ENCODE measurements at places on chromosomes 6 and 20.
A peak's percentile ranks its signal among the peaks of the same experiment; 100 is the strongest.

DNA sequence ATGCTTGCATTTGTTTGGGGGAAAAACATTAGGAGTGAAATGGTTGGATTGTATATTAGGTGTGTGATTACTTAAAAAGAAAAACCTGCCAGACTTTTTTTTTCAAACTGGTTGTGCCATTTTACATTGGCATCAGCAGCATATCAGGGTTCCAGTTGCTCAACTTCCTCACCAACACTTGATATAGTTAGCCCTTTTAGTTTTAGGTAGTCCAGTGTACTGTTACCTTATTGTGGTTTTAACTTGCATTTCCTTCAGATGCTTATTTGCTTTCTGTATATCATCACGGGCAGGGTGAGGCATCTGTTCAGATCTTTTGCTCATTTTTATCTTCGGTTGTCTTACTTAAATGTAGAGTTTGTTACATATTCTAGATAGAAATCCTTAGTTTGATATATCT is 5.2 kb downstream of the XRN2 start:
- no peak for DNase-seq

DNA sequence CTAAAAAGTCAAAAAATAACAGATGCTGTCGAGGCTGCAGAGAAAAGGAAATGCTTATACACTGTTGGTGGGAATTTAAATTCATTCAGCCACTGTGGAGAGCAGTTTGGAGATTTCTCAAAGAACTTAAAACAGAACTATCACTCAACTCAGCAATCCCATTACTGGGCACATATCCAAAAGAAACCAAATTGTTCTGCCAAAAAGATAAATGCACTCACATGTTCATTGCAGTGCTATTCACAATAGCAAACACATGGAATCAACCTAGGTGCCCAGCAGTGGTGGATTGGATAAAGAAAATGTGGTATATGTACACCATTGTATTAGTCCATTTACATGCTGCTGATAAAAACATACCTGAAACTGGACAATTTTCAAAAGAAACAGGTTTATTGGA is 116.0 kb upstream of the VGLL2 start:
- no peak for DNase-seq

GRCh38 chr6:131377112-131377705 is 195.8 kb upstream of the ARG1 start:
- no peak for DNase-seq

DNA sequence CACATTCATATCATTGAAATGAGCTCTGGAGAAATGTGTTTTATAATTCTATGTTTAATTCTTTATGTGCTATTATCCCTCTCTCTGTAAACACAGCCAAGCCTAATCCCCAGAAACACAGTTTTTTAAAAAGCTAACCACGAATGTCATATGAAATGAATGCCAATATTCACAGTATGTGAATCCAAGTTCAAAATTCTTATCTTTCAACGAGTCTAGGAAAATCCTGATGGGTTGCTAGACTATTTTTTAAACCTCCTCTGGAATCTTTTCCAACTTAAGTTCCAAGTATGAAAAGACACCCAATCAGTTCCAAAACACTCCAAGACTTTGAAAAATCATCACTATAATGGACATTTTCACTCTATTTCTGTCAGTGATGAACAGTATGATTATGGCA is 689.3 kb downstream of the HACE1 start:
- no peak for DNase-seq

DNA sequence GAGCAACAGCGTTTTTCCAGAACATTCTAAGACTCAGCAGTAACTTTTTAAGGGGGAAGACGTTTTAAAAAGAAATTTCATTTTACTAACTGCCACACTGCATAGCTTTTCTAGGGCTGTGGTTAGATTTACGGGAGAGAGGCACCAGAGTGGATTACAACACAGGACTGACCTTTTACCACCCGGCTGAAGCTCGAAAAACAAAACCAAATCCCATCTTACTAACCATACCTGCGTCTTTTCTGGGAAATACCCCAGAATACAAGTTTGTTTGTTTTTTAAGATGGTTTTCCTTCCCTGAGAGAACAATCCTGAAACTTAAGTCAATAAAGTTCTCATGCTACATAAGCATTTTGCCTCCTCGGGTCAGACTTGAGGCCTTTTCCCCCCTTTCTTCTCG is 209.3 kb upstream of the SOX4 start:
- DNase-seq: peak; percentile 54

GRCh38 chr20:47165376-47165865 is 191.1 kb downstream of the ZMYND8 start:
- no peak for DNase-seq

GRCh38 chr6:33116841-33117711 is 41.3 kb downstream of the HLA-DPB1 start:
- no peak for DNase-seq

DNA sequence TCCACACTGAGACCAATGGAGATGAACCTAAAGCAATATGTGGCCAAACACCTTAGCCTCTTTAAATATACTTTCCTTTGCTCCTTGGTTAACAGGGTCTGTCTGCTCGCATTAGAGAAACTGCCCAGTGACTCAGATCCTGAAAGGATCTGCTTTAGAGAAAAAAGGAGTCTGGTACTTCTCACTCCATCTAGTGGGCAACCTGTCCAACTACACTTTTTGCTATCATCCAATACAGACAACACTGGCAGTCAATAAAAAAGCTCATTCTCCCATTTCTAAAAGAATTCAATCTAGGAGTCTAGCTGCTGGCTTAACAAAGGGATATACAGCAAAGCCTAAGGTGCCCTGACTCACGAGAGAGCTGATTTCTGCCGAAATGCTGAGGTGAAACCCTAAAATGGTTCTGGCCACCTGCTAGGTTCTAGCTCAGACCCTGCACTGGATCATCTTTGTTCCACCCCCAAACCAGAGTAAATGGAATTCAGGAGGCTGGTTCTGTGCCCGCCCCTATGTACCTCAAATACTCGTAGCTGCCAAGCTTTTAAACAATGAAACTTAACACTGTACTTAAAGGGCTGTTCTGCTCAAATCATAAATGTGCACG is 11.5 kb downstream of the GNL1 start:
- DNase-seq: peak; percentile 69

- DNase-seq: no peak
Measured at GRCh38 chr20:47612670-47613069, 111.0 kb downstream of the NCOA3 start.

DNA sequence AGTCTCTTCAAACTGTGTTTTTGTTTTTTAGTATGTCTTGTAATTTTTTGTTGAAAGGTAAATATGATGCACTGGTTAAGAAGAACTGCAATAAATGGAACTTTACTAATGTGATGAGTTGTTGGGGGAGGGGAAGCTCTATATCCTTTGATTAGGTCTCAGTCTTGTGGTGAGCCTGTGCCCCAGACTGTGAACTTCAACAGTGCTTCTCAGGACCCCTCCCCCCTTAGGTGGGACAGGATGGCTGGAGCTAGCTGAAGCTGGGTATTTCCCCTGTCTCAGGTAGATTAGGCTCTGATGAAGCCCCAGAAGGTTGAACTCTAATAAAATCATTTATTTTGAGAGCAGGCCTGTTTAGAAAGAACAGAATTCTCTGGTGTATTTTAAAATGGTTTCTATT is 31.4 kb upstream of the TASP1 start:
- no peak for DNase-seq

DNA sequence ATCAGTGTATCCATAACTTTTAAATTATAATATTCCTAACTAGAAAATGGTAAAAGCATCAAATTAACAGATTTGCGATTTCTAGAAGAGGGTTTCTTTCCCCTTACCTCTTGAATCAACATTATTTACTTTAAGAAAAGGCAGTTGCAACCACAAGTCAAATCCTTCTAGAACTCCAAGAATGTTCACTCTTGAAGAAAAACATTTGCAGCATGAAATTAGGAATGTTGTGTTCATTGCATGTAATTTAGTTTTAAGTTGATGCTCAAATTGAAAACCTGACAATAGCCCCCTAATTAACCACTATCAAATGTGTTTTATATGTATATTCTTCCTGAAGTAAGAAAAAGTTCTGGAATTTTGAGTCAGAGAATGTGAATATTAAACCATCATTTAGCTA is 2.3 kb upstream of the REV3L start:
- DNase-seq: no peak

GRCh38 chr6:14240411-14241166 is 123.0 kb downstream of the CD83 start:
- peak; percentile 12 for DNase-seq

DNA sequence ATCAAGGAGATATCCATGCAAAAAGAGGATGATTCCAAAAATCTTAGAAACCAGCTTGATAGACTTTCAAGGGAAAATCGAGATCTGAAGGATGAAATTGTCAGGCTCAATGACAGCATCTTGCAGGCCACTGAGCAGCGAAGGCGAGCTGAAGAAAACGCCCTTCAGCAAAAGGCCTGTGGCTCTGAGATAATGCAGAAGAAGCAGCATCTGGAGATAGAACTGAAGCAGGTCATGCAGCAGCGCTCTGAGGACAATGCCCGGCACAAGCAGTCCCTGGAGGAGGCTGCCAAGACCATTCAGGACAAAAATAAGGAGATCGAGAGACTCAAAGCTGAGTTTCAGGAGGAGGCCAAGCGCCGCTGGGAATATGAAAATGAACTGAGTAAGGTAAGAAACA is 10.1 kb upstream of the SNRNP48 start:
- no peak for DNase-seq

GRCh38 chr6:169864148-169865020 is 113.0 kb downstream of the ERMARD start:
- no peak for DNase-seq

Data from MV-4-11 (cell line).